ENCODE measurements at places on chromosomes 12 and 14. TPM values are rescaled to one million over a fixed set of nuclear protein-coding genes. Genes with fewer than 3 reads are reported as not detected.

GRCh38 chr14:75928690-75929181 is 53.1 kb downstream of the TGFB3 start:
- no peaks in the 10 kb centered on the region for H3K4me1 ChIP-seq
- H3K36me3 ChIP-seq, result no peaks in the 10 kb centered on the region
- no peak overlapping the region for H3K27ac ChIP-seq
- no peaks in the 10 kb centered on the region for H3K27me3 ChIP-seq
- no peak overlapping the region for H3K4me3 ChIP-seq

GRCh38 chr12:27969624-27970400 is 2.7 kb downstream of the PTHLH start:
- no peak overlapping the region for H3K27ac ChIP-seq
- peaks cover 45% of the 10 kb centered on the region for H3K27me3 ChIP-seq
- peaks cover 25% of the 10 kb centered on the region for H3K4me1 ChIP-seq
- peak; percentile 69 for DNase-seq
- H3K4me3 ChIP-seq, result peak overlapping the region; percentile 72

DNA sequence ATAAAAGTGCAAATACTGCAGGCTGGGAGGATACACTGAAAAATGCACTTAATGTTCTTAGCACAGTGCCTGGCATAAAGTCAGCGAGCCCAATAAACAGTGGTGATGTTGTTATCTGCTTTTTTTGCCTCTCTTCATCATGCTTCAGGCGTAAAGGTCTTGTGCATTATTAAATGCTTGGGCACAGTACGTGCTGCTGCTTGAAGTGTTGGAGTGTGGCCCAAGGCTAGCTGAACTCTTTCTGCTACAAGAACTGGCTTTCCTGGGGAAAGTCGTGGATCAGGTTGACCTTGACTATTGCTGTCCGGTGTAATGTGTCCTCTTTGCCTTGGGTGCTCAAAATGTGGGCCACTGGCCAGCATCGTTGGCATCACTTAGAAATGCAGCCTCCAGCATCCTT is 43.0 kb downstream of the SMOC1 start:
- H3K4me1 ChIP-seq, result no peaks in the 10 kb centered on the region
- H3K27ac ChIP-seq, result no peak overlapping the region
- no peaks in the 10 kb centered on the region for H3K36me3 ChIP-seq
- no peak for DNase-seq
- H3K4me3 ChIP-seq, result no peak overlapping the region
- H3K27me3 ChIP-seq, result no peaks in the 10 kb centered on the region

DNA sequence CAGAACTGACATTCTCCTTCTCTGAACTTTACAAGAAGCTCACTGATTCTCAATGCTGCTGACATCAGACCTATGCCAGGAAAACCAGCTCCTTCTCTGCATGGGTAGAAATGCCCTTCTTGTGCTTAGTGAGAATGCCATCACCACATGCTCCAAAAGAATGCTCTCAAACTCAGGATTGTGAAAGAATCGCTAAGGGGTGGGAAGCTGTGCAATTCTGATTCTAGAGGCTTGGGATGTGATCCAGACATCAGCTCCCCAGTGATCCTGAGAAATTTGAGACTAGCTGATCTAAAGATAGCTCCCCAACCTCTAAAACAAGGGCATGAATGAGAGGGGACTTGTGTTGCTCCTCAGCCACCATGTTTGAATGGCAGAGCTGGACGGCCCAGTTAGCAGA is 113.2 kb downstream of the DPF3 start:
- no peaks in the 10 kb centered on the region for H3K36me3 ChIP-seq
- no peaks in the 10 kb centered on the region for H3K27me3 ChIP-seq
- H3K4me1 ChIP-seq, result no peaks in the 10 kb centered on the region
- no peak for DNase-seq
- H3K27ac ChIP-seq, result no peak overlapping the region

DNA sequence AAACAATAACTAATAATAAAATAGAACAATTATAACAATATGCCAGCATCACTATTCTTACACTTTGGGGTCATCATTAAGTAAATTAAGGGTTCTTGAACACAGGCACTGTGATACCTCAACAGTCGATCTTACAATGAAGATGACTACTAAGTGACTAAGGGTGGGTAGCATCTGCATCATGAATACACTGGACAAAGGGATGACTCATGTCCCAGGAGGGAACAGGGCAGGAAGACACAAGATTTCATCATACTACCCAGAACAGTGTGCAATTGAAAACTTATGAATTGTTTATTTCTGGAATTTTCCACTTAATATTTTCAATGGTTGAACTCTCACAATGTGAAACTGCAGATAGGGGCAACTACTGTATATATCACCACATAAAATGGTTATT is 19.7 kb downstream of the TSPAN19 start:
- H3K4me1 ChIP-seq, result no peaks in the 10 kb centered on the region
- no peaks in the 10 kb centered on the region for H3K36me3 ChIP-seq
- no peak overlapping the region for H3K4me3 ChIP-seq

- H3K27me3 ChIP-seq, result no peaks in the 10 kb centered on the region
- H3K36me3 ChIP-seq, result no peaks in the 10 kb centered on the region
- no peak overlapping the region for H3K27ac ChIP-seq
- no peak for DNase-seq
- no peaks in the 10 kb centered on the region for H3K4me1 ChIP-seq
- no peak overlapping the region for H3K4me3 ChIP-seq
Measured at GRCh38 chr12:107467716-107468115, 217.9 kb upstream of the PWP1 start.

GRCh38 chr14:25848601-25849000 is 749.2 kb downstream of the NOVA1 start:
- H3K4me1 ChIP-seq, result no peaks in the 10 kb centered on the region
- no peak overlapping the region for H3K27ac ChIP-seq
- DNase-seq, result no peak
- no peaks in the 10 kb centered on the region for H3K27me3 ChIP-seq

DNA sequence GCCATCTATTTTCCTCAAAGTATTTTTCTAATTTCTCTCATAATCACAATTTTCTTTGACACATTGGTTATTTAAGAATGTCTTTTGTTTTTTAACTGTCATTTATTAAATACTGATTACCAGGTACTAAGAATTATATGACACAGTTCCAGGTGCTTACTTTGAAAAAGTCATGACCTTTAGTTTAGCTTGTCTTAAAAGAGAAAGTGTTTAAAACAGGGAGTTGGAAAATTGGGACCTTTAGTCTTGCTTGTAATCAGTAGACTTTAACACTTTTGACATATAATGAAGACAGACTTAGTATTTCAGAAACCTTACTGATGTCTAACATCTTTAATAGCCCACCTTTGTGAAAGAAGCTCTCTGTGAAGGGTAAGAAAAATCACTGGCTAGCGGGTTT is 19.2 kb downstream of the CREBL2 start:
- peak overlapping the region; percentile 9 for H3K4me3 ChIP-seq
- H3K27ac ChIP-seq, result no peak overlapping the region
- no peak for DNase-seq
- peaks cover 9% of the 10 kb centered on the region for H3K36me3 ChIP-seq

GRCh38 chr12:80356097-80356496 is 87.9 kb upstream of the PTPRQ start:
- no peak overlapping the region for H3K4me3 ChIP-seq
- H3K27me3 ChIP-seq, result no peaks in the 10 kb centered on the region
- no peaks in the 10 kb centered on the region for H3K36me3 ChIP-seq
- no peaks in the 10 kb centered on the region for H3K4me1 ChIP-seq
- no peak overlapping the region for H3K27ac ChIP-seq

GRCh38 chr12:121860257-121860656 is 1.6 kb upstream of the HPD start:
- no peak overlapping the region for H3K27ac ChIP-seq
- no peak overlapping the region for H3K4me3 ChIP-seq
- H3K4me1 ChIP-seq, result no peaks in the 10 kb centered on the region
- H3K36me3 ChIP-seq, result no peaks in the 10 kb centered on the region
- DNase-seq, result no peak
- no peaks in the 10 kb centered on the region for H3K27me3 ChIP-seq

DNA sequence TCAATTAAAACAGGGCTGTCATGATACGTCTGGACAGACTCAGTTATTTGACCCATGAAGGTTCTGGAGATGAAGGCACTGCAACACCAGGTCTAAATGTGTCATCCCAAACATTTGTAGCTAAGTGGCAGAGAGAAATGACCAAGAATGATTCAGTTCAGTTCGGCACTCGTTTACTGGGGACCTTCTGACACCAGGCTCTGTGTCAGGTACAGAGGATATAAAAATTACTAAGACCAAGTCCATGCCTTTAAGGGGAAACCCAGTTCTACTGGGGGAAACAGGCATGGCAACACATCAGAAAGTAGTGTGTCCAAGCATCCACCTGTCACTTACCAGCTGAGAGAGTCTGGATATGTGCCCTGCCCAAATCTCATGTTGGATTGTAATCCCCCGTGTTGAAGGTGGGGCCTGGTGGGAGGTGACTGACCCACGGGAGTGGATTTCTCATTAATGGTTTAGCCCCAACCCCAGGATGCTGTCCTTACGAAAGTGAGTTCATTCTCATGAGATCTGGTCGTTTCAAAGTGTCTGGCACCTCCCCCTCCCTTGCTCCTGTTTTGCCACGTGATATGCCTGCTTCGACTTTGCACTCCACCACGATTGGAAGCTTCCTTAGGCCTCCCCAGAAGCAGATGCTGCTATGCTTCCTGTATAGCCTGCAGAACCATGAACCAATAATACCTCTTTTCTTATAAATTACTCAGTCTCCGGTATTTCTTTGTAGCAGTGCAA is 41.9 kb upstream of the BCL2L14 start:
- H3K27me3 ChIP-seq, result no peaks in the 10 kb centered on the region
- no peaks in the 10 kb centered on the region for H3K36me3 ChIP-seq
- no peak overlapping the region for H3K4me3 ChIP-seq
- peaks cover 20% of the 10 kb centered on the region for H3K4me1 ChIP-seq
- H3K27ac ChIP-seq, result no peak overlapping the region

DNA sequence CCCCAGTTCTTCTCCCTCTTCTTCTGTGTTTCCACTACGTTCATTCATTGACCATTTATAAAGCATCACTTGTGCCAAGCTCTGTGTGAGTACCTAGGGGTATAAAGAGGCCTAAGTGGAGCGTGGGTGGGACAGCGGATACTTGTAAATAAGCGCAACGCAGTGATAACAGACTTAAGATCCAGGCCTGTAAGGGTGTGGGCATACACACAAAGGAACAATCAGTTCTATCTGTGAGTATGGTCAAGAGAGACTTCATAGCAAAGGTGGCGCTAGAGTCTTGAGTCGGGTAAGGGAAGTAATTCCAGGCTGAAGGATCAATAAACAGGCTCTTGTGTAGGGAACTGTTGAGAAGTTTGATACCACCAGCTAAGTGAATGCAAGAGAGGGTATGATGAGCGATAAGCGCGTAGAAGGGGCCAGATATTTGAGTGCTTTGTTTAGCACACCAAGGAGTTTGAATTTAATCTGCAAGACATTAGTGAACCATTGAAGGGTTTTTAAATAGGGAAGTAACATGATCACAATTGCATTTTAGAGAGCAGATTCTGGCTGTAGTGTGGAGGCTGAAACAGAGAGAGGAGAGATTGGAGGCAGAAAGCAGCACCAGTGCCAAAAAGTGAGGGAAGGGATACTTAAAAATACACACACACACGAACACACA is 1.0 kb upstream of the GXYLT1 start:
- no peak for DNase-seq
- H3K27me3 ChIP-seq, result no peaks in the 10 kb centered on the region
- no peak overlapping the region for H3K27ac ChIP-seq
- H3K4me3 ChIP-seq, result peak overlapping the region; percentile 88

NANOG gene
- polyA plus RNA-seq, result not detected

GLI1 gene
- not detected for polyA plus RNA-seq

ADAMTS20 gene
- polyA plus RNA-seq, result not detected

IL26 gene
- not detected for polyA plus RNA-seq

SLC7A7 gene
- polyA plus RNA-seq, result 0.21 TPM

All from CD4-positive, CD25-positive, alpha-beta regulatory T cell (primary cell).